ENCODE measurements at places on chromosomes 16 and 17. TPM values are rescaled to one million over a fixed set of nuclear protein-coding genes. Genes with fewer than 3 reads are reported as not detected.

The SYT17 gene
- not detected for polyA plus RNA-seq

The CCL7 gene
- not detected for polyA plus RNA-seq

The KRT28 gene
- polyA plus RNA-seq: not detected

The SULT1A1 gene
- polyA plus RNA-seq: 6.5 TPM

The HOXB5 gene
- not detected for polyA plus RNA-seq

The KRT31 gene
- not detected for polyA plus RNA-seq

The SLC22A31 gene
- not detected for polyA plus RNA-seq

The MYH13 gene
- polyA plus RNA-seq: not detected

The EMP2 gene
- not detected for polyA plus RNA-seq

The PLA2G10 gene
- polyA plus RNA-seq: not detected

The EME1 gene
- not detected for polyA plus RNA-seq

The CYGB gene
- 0.09 TPM for polyA plus RNA-seq

The DHX58 gene
- 9.8 TPM for polyA plus RNA-seq

The CES4A gene
- polyA plus RNA-seq: 1.6 TPM

The PTGES3L gene
- not detected for polyA plus RNA-seq

The SCARF1 gene
- polyA plus RNA-seq: 0.64 TPM

The TOM1L1 gene
- not detected for polyA plus RNA-seq

The DPEP1 gene
- not detected for polyA plus RNA-seq

The RNF222 gene
- 0.13 TPM for polyA plus RNA-seq

The ZFP3 gene
- 0.61 TPM for polyA plus RNA-seq

The SLC5A10 gene
- not detected for polyA plus RNA-seq

The CDT1 gene
- not detected for polyA plus RNA-seq

The KRTAP4-1 gene
- not detected for polyA plus RNA-seq

The CDC27 gene
- polyA plus RNA-seq: 50.3 TPM
